HAP-1 (cell line): ENCODE measurements at places on chromosomes 13 and 19.

DNA sequence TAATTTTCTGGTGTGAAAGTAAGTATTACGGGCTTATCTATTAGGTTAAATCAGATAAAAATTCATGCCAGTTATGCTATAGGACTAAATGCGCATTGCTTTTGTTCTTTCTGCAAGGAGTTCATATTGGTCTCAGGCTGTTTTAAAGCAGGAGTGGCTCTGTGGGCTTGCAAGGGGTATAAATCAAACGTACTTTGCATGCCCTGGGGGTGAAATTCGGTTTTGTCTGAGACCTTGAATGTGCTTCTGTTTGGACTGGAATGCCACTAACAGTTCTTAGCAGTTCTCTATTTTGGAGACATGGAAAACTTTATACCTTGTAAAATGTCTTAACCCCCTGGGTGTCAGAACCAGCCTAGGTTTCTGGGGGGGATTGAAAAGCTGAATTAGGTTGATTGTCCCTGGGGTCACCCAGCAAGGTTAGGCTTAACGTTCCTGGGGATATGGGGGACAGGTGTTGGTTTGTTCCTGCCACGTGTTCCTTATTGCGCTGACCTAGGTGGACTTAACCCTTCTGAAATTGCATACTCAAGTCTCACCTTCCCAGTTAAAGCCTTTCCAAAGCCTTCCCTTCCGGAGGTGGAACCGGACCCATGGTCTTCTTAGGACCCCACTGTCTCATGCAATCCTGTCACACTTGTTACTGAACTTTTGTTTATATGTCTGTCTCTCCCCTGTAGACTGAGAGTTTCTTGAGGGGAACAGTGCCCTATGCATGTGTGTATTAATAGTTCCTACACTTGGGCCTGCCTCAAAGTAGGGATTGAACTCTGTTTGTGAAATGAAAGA lies 182.2 kb downstream of the LMO7 start:
- DNase-seq, result peak; percentile 90

GRCh38 chr13:67052550-67053490 lies 177.3 kb downstream of the PCDH9 start:
- DNase-seq, result no peak

GRCh38 chr19:55546822-55547614 lies 1.7 kb upstream of the SBK3 start:
- DNase-seq, result no peak

GRCh38 chr19:50780753-50781435 lies 9.3 kb upstream of the ACP4 start:
- DNase-seq, result no peak

DNA sequence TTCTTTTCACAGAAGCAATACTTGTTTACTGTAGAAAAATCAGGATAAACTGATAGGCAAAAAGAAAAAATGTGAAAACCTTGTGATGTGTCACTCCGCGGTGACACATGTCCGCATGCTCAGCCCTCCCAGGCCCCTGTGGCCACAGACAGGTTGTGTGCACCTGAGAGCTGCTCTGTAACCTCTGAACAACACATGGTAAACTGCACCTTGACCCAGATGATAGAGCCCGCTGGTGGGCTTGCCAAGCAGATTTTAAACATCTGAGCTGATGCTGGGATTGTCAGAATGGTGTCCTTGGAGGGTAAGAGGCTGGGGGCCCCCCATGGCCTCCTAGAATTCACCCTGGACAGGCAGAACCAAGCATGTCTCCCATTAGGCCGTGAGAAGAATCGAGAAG lies 33.8 kb downstream of the DHRS12 start:
- DNase-seq, result no peak

- DNase-seq, result no peak
These were observed 15.7 kb downstream of the MOB3A start for GRCh38 chr19:2080336-2080988.

DNA sequence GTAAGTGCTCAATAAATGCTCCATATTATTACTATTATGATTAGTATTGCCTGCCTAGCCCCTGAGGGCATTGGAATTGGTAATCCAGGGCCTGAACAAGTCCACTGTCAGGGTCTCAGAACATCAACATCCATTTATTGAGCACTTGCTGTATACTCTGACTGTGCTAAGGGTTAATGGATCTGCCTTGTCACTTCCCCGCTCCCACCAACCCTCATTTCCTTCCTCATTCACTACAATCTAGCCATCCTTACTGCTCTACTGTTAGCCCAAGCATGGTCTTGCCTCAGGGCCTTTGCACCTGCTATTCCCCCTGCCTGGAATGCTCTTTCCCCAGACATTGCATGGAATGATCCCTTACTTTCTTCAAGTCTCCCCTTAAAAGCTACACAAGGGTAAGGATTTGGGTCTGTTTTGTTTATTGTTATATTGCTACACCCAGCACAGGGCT lies 12.7 kb upstream of the ANGPTL8 start:
- no peak for DNase-seq

- no peak for DNase-seq
These were observed 11.6 kb upstream of the PGLS start for GRCh38 chr19:17499648-17500446.

GRCh38 chr19:31377736-31378135 lies 28.5 kb upstream of the TSHZ3 start:
- DNase-seq, result no peak

- no peak for DNase-seq
These were observed 64.6 kb downstream of the GGACT start for GRCh38 chr13:100523981-100524386.

DNA sequence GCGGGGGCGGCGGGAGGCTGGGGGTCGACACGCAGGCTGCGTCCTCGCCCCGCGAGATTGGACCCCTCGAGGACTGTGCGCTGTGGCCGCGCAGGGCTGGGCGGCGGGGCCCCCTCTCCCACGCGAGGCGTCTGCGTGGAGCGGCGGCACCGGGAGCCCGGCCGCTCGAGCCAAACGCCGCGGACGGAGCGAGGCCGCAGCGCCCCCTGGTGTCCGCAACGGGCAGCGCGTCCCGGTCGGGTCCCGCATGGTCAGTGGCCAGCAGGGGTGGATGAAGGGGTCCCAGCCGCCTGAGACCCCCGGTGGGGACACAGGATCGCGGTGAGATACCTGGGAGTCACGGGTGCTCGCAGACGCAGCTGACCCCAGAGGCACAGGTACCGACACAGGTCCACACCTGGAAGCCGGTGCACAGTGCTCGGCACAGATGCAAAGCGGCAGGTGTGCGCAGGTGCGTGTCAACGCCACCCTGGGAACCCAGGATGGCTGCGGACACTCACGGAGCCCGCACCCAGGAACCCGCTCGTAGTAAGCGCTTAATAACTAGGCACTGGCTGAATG lies 2.1 kb upstream of the CIRBP start:
- DNase-seq, result no peak

DNA sequence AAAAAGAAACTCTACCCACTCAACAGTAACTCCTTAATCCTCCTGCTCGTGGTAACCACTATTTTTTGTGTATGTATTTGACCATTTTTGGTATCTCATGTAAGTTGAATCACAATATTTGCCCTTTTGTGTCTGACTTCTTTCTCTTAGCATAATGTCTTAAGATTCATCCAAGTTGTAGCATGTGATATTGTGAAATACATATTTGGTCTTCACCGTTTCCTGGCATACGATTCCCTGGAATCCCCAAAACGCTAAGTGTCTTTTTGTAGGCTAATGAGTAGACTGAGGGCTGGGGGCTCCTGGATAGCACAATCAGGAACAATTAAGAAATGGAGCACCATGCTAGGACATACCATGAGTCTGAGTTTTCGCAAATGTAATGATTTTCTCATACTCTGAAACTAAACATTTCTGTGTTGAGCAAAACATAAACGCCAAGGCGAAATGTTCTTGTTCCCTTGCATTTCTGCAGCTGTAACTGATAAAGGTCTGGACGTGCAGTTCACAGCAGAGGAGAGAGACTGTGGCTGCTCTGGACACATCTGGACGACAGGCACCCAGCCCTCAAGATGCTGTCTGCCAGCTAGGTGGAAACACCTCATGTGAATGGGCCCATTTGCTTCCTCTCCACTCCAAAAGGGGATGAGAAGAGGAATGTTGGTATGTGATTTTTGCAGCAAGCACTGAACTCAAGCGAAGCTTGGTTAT lies 38.4 kb downstream of the BRD4 start:
- DNase-seq, result no peak

GRCh38 chr13:23319883-23320224 lies 113.6 kb downstream of the SACS start:
- no peak for DNase-seq
